ENCODE measurements at places on chromosomes 11 and 22. TPM values are rescaled to one million over a fixed set of nuclear protein-coding genes. Genes with fewer than 3 reads are reported as not detected.

The MS4A18 gene
- not detected for total RNA-seq

The PHF21B gene
- not detected for total RNA-seq

The GPHA2 gene
- not detected for total RNA-seq

The RBM4B gene
- 23.4 TPM for total RNA-seq

DNA sequence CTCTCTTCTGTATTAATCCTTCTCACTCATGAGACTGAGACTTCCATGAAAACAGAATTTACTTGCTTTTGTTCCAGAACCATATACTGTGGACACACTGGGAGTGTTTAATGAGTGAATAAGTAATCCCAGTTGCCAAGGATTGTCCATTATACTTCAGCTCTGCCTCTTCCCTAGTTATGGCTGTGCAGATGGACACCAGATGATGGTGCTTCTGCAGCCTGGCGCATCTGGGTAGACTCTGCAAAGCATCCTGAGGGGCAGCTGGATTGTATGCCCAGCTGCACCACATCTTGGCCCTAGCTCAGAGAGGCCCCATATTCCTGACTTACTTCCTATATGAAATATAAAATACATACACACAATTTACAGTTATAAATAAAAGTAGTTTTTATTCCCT lies 43.5 kb downstream of the DBX1 start:
- H3K36me3 ChIP-seq: no peaks in the 10 kb centered on the region
- H3K4me1 ChIP-seq: no peaks in the 10 kb centered on the region
- peaks cover 11% of the 10 kb centered on the region for H3K27me3 ChIP-seq
- DNase-seq: no peak

DNA sequence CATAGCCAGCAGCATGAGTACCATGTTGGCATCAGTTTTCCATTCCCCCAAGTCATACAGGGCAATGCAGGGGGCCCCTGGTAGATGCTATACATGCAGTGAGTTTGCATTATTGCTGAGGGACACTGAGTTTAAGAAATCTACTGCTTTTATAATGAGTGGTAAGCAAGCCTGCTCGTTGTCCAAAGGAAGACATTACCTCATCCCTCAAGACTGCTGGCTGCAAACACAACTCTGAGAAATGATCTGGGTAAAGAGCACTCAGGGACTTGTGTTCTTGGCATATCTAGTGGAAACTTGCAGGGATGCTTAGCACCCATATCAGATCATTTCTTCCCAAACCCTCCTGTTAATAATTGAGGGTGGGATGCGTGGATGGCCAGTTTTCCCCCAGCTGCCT lies 77.9 kb downstream of the CWC15 start:
- H3K4me3 ChIP-seq: no peak overlapping the region
- peaks cover 2% of the 10 kb centered on the region for H3K36me3 ChIP-seq
- no peak overlapping the region for H3K27ac ChIP-seq
- H3K4me1 ChIP-seq: no peaks in the 10 kb centered on the region
- no peak for DNase-seq

- H3K36me3 ChIP-seq: peaks cover 2% of the 10 kb centered on the region
- DNase-seq: no peak
- no peak overlapping the region for H3K27ac ChIP-seq
- H3K4me3 ChIP-seq: no peak overlapping the region
- H3K4me1 ChIP-seq: peaks cover 31% of the 10 kb centered on the region
These were observed 34.7 kb upstream of the MYH9 start for GRCh38 chr22:36422287-36423014.

DNA sequence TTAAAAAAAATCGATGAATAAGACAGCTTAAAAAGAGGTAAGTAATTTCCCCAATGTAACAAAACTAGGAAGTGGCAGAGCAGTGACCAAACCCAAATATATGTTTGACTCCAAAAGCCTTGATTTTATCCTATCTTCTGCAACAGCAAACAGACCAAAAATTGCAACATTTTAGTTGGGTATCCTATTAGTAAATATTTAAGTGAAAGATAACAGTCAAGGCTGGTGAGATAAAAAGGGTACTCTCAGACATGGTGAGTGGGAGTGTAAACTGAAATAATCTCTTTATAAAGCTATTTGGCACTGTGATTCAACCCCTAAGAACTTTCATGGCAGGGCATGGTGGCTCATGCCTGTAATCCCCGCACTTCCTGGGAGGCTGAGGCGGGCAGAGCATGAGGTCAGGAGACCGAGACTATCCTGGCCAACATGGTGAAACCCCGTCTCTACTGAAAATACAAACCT lies 1.9 kb upstream of the RDX start:
- no peaks in the 10 kb centered on the region for H3K36me3 ChIP-seq
- no peak for DNase-seq
- no peak overlapping the region for H3K4me3 ChIP-seq
- no peaks in the 10 kb centered on the region for H3K27me3 ChIP-seq

GRCh38 chr11:33533386-33534052 lies 167.1 kb downstream of the C11orf91 start:
- no peaks in the 10 kb centered on the region for H3K4me1 ChIP-seq
- no peaks in the 10 kb centered on the region for H3K36me3 ChIP-seq
- DNase-seq: no peak
- H3K4me3 ChIP-seq: no peak overlapping the region

Data from activated naive CD8-positive, alpha-beta T cell treated with anti-CD3 and anti-CD28 coated beads, Interleukin-2, amount 10 ng/mL, durations not matched to agents 7 days and 5 days (primary cell).